Progenitor cell of endocrine pancreas (in vitro differentiated cells): ENCODE measurements at places on chromosomes 3 and 15.

- no peak for DNase-seq
Measured at GRCh38 chr3:192884777-192885773, 32.6 kb downstream of the MB21D2 start.

GRCh38 chr3:50003216-50003615, 63.3 kb downstream of the RBM6 start:
- no peak for DNase-seq

- DNase-seq, result no peak
Measured at GRCh38 chr3:81790117-81790516, 28.7 kb upstream of the GBE1 start.

DNA sequence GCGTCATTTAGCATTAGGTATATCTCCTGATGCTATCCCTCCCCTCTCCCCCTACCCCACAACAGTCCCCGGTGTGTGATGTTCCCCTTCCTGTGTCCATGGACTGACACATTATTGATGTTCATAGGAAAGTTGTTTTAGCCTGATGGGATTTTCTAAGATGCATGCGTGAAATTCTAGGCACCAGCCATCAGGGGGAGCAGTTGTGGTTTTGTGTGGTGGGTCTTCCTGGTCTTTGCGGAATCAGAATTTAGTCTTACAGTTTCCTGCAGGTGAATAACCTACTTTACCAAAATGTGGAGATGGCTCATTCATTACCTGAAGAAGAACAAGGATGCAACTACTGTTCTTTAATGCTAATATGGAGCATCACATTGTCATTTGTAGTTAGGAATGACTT, 455.0 kb upstream of the THBS1 start:
- no peak for DNase-seq

DNA sequence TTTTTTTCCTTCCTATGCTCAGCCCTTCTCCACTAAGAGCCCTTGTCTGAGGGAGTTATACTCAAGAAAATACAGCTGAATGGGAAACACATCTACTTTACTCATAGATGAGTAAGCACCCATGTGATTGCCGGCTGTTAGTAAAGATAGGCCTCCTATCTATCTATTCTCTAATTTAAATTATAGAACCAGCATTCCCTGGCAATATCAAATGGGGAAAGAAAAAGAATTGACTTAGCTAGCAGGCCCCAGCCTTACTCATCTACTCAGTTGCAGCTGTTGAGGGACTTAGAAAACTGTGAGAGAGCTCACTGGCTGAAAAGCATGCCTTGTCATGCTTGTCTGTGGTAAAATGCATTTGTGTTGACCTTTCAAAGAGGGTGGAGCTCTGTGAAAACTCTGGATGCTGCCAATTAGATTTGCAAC, 116.9 kb upstream of the LRRFIP2 start:
- DNase-seq, result no peak

DNA sequence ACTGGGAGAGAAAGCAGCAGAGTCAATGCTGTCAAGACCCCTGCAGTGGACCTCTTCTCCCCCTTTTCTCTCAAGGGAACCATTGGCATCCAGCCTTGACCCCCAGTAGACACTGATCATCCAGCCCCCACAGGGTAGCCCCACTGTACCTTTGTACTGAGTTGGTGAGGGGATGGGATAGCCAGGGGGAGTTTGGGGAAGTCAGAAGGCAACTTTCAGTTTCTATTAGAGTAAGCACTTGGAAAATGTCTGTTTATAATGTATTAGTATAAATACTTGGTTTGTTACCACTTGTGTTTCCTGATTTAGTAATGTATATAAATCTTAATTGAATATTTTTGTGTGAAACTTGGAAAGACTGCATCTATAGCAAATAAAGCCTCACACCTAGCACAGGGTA, 25.0 kb downstream of the DAG1 start:
- DNase-seq, result no peak

DNA sequence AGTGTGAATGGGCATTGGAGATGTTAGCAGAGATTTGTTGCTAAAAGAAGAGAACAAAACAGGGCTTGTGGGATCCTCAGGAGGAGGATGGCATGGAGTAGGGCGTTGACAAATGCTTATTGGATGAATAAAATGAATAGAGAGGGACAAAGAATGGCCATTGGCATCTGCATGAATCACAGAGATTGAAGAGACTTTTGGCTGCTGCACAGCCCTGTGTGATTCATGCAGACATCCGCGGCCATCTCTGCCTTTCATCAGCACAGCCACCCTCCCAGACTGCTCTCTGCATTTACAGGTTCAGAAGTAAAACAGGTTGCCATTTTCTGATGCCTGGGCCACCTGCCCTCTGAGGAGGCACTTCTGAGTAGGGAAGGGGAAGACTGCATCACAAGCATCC, 397.9 kb downstream of the EPHB1 start:
- no peak for DNase-seq

DNA sequence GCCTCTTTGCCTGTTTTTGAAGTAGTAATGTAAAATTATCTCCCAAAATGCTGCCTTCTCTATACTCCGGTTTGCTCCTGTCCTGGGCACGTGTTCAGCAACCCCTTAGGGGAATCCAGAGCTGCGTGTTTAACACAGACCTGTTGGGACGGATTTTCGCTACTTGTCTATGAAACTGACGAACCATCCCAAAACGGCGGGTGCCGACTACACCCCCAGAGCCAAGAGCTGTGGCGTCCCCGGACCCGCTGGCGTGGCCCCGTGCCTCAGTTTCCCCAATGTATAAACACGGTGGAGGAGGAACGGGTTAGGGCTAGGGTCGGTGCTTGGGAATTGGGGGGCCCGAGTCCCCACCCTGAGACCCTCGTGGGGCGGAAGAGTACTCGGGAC, 473 bp downstream of the FHIT start:
- DNase-seq, result peak; percentile 14

GRCh38 chr3:10194328-10195071, 29.8 kb downstream of the IRAK2 start:
- no peak for DNase-seq

DNA sequence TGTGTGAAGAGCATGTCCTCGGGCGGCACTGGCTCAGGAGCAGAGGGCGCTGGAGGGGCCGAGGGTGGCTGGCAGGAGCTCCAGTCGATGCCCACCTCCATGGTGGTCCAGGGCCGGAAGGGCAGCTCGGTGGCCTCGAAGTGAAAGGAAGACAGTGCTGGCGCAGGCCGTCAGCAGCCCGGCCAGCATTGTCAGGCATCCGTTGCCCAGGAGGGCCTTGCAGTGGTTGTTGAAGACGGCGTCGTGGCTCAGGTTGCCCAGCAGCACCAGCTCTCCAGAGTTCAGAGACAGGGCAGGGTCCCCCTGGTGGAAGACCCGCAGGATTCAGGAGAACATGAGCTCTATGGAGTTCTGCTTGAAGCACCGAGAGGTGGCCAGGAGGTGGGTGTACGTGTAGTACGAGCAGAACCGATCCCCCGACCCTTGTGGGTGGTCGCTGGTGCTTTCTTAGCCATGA, 16.5 kb upstream of the SIAH2 start:
- DNase-seq, result no peak

DNA sequence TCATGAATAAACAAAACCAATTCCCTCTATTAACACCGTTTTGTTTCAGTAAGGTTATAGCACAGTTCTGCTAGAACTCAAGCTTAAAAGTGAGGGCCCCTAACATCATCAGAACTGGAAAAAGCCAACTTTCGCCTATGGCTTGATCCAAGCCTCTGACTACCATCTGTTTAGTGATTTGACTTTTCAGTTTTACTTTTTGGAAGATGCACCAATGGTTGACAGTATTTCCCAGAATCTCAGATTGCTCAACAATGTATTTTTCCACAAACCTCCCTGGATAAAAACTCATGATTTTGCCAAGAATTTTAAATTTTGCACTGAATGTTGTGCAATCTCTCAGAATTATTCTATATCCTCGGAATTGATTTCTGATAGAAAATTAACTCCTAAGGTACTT, 190.7 kb downstream of the LSAMP start:
- no peak for DNase-seq

- DNase-seq, result no peak
Measured at GRCh38 chr3:52532838-52533622, 627 bp downstream of the NT5DC2 start.

- no peak for DNase-seq
Measured at GRCh38 chr3:117103675-117104074, 394.1 kb downstream of the TUSC7 start.

GRCh38 chr3:176916777-176917176, 280.5 kb downstream of the TBL1XR1 start:
- no peak for DNase-seq

DNA sequence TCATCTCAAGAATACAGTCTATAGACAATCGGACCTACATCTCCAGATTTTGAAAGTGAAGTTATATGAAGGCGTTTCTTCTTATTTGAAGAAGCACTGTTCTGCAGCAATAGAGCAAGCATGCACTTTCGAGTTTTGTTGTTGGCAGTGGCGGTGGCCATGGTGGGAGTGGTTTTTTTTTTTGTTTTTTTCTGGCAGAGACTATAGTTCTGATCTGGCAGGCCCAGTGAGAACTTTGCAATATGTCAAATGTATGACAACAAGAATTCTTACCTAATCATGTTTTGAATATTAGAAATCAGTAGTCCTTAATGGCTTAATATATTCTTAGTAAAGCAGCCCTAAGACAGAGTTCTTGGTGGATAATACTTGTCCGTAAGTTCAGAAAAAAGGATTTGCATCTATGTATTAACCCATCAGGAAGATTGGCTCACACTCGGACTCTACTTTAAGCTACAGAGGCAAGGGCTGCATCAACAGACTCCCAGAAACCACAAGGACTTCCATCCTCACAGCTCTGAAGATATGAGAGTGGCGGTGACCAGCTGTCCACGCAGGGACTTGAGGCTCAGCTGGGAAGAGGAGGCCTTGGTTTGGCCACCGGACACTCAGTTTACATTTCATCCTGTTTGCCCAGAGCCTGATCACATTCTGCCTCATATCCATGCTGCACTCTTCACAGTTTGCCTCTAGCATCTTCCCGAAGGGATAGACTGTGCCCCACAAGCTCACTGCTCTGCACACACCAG, 124.1 kb upstream of the THBS1 start:
- DNase-seq, result no peak

DNA sequence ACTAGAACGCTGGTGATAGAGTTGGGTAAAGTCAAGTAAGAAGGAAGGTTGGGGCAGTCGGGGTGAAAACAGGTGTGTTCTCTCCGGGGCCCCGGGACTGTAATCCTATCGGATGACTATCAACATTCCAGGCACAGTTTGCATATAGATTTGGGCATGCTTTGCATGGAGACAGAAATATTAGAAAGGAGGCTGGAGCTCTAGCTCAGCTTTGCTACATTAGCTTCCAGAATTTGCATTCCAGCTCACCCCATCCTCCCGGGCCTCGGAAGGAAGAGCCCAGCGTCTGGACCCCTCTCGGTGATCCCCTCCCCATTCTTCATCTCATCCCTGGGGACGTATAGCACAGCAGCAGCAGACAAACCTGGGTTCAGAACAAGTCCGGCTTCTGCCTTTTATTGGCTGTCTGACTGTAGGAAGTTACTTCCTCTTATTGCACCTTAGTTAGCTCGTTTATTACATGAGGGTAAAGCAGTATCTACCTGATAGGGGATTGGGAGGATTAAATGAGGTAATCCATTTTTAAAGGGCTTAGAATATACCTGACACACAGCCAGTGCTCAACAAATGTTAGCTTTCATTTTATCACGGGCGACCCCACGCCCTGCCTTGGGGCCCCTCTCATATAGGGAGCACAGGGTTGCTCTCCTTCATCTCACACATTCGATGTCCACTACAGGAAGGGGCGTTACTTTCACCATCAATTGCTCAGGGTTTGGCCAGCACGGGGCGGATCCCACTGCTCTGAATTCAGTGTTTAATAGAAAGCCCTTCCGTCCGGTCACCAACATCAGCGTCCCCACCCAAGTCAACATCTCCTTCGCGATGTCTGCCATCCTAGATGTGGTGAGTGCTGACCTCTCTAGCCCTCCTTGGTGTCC, 3.2 kb downstream of the HTR3E start:
- DNase-seq, result no peak

GRCh38 chr15:69098771-69099170, 61.7 kb upstream of the GLCE start:
- no peak for DNase-seq

DNA sequence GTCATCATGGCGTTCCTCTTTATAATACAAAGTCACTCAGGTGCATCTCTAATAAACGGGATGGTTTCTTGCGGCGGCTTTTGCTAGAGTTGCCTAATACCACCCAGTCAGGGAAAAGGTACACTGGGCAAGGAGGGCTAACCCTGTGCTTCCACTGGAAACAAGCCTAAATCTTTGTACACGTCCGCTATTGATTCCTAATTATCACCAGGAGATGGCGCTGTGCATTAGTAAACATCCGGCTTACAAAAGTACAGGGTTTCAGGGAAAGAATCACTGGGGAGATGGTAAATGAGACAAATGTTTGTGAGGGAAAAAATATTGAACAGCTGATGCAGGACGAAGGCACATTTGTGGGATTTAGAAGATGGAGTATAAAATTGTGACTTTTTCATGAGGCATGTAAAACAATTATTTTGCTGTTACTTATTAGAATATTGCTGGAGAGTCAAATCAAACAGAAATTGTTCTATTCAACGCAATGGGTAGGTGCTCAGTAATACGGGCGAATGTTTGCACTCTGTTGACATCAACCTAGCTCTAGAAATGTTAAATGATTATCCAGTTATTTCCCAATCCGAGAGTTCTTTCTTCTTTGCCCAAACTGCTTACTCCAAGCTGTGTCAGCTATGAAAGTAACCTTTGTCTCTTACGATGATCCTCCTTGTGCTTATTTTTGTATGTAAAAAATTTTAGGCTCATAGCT, 50.6 kb downstream of the GMNC start:
- no peak for DNase-seq

- DNase-seq, result no peak
Measured at GRCh38 chr3:189121092-189121491, 50.7 kb upstream of the TPRG1 start.

GRCh38 chr3:172038798-172039435, 461 bp upstream of the FNDC3B start:
- no peak for DNase-seq

- DNase-seq, result no peak
Measured at GRCh38 chr3:49173116-49173791, 1.9 kb downstream of the KLHDC8B start.

DNA sequence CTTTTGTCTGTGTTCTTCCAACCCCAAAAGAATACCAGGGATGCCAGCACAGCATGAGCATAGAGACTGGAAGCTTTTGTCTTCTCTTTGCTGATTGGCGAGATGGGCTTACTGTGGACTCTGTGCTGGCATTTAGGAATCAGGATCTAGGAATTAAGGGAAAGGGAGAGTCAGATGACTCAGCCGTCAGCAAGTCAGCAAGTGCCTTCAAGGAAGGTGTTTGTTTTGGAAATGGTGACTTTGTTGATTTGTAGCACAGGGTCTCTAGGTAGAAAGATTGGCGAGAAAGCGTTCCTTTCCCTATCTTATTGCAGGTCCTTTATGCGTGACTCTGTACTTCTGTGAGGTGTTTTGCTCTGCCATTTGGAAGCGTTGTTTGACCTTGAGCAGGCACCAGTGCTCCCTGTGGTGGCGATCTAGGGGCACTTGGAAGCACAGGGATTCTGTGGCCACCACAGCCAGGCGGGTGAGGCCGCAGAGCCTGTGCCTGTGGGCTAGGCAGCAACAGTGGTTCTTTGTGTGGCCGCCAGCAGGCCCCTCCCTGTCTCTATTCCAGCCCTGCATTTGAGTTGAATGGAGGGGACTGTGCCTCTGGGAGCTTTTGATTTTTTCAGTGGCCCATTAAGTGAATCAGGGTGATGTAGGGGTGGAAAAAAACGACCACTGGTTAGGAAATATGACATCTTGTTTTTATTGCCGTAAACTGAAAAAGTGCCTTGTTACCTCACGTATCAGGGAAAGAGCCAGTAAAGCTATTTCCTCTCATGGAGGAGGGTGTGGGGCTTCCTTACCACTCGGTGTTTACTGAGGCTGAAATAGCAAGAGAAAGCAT, 19.0 kb downstream of the FAN1 start:
- DNase-seq, result no peak
